ENCODE measurements at places on chromosomes 2 and 18.

- peak; percentile 75 for DNase-seq
Measured at GRCh38 chr2:241558532-241559322, at the start of gene BOK. Gene BOK (plus strand): TSS chr2:241558745. CDS start chr2:241559484, 739 bp downstream.

DNA sequence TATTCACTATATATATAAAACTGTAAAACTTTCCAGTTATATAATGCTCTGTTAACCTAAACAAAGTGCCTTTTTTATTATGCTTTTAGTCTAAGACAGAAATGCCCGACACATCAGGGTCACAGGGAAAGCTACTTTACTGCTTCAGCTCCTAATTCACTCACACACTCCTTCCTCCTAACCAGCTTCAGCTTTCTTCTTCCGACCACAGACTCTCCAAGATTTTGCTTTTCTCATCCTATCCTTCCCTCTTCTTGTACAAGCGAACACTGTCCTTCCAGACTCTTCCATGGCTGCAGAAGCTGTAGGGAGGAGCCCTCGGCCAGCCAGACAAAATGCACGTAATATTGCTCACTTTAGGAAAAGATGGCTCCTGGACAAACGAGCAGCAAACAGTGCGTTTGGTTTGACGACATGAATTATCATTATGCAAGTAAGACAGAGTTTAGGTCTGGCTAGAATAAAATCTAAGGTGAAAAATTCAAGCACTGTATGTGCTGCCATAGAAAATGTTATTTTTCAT is 47.5 kb upstream of the HNRNPA3 start:
- peak; percentile 33 for DNase-seq

- no peak for DNase-seq
Measured at GRCh38 chr18:37869051-37869450, 303.5 kb upstream of the CELF4 start.

- DNase-seq = no peak
Measured at GRCh38 chr2:191650896-191651773, 26.8 kb upstream of the NABP1 start.

- no peak for DNase-seq
Measured at GRCh38 chr2:196957881-196958525, 31.5 kb upstream of the PGAP1 start.

- DNase-seq = peak; percentile 29
Measured at GRCh38 chr2:203510941-203511305, 24.2 kb downstream of the RAPH1 start.

- no peak for DNase-seq
Measured at GRCh38 chr2:101364878-101365277, 22.4 kb downstream of the CREG2 start.

DNA sequence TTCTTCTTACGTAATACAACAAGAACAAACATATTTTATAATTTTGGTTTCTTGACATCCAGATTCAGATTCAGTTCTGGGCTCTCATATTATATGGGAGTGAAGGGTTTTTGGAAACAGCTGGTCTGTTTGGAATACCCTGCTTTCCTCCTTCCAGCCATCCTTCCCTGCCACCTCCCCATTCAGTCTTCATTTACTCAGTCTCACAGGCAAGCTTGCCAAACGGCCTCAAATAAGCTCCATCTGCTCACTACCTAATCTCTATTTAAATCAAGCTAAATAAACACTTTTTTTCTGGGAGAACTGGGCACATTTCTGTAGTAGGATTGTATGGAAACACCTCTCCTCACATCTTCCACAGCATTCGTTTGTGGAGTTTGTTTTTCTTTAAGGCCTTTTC is 147.5 kb downstream of the RND3 start:
- DNase-seq = no peak

DNA sequence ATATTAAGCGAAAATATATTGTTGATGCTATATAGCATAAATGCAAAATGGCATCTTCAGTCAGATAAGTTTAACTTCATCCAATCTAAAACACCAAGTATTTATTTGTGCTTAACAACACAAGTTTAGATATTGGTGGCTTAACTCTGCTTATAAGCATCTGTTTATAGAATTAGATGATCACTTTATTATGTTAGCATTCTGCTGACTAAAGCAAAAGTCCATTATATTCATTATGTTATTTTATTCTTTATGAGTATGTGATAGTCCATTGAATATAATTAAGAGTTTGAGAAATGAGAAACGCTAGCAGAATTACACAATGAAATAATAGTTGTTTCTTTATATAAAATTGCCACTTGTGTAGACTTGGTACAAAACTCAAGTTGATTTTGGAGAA is 401.2 kb upstream of the CDH7 start:
- no peak for DNase-seq

DNA sequence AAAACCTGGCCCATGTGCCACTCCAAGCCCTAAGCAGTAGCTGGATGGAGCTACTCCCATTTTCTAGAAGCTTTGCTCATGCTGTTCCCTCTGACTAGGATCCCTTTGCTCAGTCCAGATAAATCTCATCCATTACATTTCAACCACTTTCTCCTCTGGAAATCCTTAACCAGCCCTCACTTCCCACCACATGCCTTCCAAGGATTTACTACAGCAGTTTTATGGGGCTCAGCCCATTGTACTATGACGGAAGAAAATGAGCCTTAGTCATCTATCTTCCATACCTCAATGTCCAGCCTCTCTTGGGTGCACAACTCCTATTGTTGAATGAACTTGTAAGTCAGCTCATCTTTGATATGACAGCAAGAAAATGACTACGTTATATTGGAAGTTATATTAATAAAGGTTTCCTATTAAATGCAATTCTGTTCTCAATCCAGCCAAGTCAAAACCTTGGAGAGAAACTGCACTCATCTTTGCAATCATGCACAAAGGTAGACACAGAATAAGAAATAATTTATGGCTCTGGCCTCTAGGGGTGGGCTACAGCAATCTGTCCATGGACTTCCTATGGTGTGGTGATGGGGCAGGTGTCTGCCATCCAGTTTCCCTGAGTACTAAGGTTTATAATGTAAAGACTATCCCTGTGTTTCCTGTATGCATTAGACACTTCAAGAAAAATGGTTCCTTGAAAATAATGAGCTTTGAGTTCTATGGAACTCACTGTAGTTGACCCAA is 3.4 kb downstream of the B4GALT6 start:
- DNase-seq = no peak

DNA sequence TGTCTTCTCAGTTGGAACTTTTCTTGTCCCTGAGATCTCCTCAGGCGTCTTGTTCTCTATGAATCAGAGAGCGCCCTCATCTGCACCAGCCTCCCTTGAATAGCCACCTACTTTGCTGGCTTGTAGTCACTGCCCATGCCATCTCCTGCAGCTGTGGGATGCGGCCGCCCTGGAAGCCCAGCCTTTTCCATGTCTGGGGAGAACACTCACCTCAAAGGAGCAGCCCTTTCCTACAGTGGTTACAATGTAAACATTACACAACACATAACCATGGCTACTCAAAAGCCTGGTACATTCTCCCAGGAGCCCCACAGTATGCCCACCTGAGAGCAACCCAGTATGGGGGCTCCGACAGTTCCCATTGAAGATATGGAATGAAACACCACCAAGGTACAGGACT is 351.0 kb downstream of the EN1 start:
- DNase-seq = no peak

DNA sequence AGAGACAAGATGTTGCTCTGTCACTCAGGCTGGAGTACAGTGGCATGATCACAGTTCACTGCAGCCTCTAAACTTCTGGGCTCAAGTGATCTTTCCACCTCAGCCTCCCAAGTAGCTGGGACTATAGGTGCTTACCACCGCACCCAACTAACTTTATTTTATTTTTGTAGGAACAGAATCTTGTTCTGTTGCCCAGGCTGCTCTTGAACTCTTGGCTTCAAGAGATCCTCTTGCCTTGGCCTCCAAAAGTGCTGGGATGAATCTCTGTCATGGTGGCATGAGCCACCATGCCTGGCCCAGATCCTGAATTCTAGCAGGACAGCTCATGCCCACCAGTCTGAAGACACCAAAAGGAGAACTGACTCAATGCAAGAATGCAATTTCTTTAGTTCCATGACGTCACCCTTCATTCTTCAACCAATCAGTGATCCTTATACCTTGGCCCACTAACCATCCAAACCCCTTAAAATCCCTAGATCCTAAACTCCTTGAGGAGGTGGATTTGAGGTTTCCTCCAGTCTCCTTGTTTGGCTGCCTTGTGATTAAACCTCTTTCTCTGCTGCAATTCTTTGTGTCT is 25.6 kb upstream of the CXXC1 start:
- no peak for DNase-seq

- DNase-seq = no peak
Measured at GRCh38 chr18:33113416-33113815, 327.1 kb downstream of the CCDC178 start.

- no peak for DNase-seq
Measured at GRCh38 chr2:120362926-120363325, 17.0 kb downstream of the INHBB start.

DNA sequence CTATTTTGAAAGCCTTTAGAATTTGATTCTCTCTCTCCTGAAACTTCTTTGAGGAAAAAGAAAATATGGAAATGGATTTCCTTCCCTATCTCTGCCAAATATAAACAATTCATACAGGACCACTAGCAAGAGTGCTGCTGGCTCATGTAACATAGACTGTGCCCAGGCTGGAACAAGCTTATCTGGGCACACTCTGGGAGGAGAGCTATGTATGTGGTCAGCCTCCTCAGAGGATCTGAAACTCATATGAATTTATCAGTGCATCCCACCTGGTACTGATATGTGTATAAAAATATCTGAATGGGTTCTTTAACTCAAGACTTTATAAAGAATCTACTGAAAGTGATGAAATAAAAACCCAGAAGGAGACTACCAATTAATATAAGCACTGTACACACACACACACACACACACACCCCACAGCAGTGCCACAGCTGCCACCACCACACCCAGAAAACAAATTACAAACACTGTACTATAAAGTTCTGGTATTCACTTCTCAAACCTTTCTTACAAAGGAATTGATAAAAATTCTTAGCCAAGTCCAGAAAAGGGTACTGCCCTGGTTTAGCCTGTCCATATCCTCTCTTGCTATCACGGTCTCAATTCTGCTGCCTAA is 115.6 kb downstream of the IRS1 start:
- no peak for DNase-seq

DNA sequence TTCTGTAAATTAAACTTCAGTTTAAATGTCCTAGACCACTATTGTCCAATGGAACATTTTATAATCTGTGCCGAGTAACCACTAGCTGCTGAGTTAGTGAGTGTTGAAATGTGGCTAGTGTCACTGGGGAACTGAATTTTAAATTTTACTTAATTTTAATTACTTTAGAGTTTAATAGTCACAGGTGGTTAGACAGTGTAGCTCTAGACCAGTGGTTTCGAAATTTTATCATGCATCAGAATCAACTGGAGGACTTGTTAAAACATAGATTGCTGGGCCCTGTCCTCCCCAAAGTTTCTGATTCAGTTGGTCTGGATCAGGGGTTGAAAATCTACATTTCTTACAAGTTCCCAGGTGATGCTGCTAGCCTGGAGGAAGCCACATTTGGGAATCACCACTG is 110.4 kb downstream of the FMNL2 start:
- DNase-seq = no peak

DNA sequence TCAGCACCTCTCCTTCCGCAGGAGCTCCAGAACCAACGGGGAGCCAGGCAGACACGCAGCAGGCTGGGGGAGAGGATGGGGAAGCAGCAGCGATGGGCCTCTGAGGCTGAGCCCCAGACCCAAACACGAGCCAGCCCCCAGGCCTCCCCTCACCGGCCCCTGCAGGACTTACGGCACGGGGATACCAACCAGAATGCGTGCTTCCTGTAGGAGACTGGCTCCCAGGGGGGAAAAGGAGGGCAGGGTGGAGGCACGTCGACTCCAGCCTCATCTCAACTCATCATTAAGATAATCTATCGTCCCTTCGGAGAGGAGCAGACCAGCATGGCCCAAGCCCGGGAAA is 495.1 kb upstream of the MYT1L start:
- DNase-seq = no peak

DNA sequence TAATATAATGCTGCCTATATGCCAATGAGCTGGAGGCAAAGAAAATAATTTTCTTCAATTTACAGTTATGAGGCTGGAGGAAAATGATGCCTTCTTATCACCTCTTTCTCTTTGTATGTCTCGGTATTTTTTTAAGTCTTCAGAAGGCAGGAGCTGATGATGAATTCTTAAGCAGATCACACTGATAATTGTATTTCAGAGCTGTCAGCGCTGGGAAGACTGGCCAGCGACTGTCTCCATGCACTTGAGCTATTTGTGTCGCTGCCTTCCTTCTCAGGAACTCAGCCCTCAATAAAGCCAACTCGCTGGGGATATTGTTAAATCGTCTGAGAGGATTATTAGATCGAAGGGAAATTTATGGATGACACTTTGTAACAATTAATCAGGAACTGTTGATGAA is 40.3 kb downstream of the PTGR3 start:
- no peak for DNase-seq

GRCh38 chr2:49686291-49686690 is 532.0 kb upstream of the FSHR start:
- no peak for DNase-seq

DNA sequence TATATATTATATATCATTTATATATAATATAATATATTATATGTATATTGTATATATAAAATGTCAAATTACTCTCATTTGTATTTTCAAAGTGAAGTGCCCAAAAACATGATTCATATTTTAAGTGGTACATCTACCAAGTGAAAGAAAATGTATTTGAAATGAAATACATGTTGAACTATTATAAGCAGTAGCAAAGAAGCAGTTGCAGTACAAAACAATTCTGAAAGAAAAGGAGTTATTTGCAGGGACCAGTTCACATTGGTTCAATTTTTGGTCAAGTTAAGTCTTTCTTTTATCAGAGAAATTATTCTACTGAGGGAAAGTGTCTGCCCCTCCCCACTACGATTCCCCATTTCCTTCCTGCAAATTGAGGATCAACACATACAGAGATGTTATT is 51.9 kb downstream of the APLF start:
- no peak for DNase-seq

DNA sequence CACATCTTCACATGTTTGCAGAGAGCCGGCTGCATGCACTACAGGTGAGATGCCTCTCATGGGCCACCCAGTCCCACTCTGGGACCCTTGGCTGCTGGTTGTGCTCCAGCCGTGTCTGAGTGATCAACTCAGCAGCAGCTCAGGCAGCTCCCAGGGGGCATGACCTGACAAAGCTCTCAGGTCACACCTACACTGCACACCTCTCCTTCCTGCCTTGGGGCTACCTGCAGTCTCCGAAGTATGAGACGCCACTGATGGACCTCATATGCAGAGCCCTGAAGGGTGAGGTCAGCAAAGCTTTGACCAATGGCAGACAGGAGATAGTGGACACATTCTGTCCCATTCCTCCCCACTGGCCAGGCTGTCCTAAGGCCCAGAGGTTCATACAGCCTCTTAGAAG is 51.4 kb downstream of the LBH start:
- no peak for DNase-seq

- DNase-seq = no peak
Measured at GRCh38 chr2:224630659-224631550, 45.7 kb upstream of the CUL3 start.

- DNase-seq = peak; percentile 78
Measured at GRCh38 chr2:138060301-138060635, 96.0 kb downstream of the HNMT start.

DNA sequence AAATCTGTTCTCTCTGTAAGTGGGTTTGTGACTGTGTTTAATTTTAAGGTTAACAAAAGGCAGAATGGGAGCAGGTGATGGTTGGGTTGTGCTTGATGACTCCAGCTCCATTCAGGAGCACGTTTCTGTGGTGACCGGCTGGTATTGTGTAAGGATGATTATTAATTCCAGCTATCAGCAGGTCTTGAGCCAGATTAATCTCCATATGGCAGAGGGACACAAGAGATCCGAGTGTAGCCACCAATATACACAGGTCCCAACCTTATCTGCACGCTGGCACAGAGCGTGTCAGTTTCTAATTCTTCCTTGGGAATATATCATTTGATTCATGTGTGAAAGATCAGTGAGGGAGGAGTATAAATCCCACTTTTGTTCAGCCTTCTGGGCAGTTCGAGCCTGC is 199.0 kb upstream of the DCC start:
- DNase-seq = no peak

Measured in fibroblast of skin of abdomen (primary cell).